Naive thymus-derived CD8-positive, alpha-beta T cell (primary cell): ENCODE measurements at places on chromosomes 16 and 17.

DNA sequence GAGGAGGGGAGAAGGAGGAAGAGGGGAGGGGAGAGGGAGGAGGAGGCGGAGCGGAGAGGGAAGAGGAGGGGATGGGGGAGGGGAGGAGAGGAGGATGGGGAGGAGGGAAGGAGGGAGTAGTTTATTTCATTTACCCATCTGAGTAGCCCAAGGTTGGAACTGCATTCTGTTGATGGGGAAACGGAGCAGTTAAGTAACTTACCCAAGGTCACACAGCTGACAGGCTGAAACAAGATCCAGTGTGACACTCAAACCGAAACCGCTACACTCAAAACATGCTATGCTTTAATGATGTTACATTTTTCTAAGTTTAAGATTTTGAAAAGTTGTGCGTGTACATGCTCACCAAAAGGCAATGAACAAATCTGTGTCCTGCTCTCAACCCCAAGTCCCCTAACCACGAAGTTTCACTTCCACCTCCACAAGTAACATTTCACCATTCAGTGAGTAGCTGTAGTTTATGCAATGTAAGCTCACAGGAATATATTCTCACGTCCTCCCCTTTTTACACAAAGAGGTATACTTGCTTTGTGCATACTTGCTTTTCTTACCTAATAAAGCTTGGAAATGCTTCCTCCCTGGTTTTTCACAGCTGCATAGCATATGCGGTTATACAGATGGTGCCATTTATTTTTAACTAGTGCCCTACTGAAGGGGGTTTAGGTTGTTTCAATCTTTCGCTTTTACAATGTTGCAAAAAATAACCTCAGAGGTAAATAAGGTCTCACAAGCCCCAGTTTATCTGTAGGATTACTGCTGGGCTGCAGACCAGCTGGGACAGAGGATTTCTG, 275.3 kb downstream of the PARN start:
- peak; percentile 6 for DNase-seq

DNA sequence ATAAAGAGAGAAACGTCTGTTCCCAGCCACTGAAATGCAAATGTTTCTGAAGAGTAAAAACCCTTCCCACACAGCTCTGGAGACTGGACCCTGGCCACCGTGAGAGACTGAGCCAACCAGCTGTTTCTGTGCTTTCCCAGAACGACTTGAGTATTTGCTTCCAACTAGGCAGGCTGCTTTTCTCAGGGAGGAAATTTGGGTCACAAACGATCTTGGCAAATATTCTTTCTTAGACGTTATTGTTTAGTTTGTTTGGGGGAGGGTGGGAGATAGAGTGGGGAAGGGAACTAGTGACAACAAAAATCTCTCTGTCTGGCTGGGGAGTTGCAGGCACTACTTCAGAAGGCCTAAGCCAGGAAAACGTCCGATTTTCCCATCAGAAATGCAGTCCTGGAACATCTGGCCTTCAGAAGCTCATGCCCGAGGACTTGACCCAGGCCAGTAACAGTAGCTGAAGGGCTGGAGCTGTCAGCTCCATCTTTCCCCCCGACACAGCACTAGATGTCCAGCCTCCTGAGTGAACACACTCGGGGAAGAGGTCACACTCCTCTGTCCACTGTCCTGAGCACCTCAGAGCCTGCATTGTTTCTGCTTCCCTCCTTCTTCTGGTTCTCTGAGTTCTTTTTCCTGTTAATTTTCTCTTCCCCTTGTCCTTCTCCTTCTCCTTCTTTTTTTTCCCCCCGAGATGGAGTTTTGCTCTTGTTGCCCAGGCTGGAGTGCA, 4.0 kb downstream of the CCDC92B start:
- DNase-seq: no peak

- no peak for DNase-seq
Measured at GRCh38 chr17:21191698-21192097, 22.3 kb downstream of the TMEM11 start.

GRCh38 chr16:69123910-69124309, 8.5 kb downstream of the CHTF8 start:
- peak; percentile 65 for DNase-seq

GRCh38 chr16:31130899-31131298, 4.6 kb downstream of the PRSS8 start:
- no peak for DNase-seq

DNA sequence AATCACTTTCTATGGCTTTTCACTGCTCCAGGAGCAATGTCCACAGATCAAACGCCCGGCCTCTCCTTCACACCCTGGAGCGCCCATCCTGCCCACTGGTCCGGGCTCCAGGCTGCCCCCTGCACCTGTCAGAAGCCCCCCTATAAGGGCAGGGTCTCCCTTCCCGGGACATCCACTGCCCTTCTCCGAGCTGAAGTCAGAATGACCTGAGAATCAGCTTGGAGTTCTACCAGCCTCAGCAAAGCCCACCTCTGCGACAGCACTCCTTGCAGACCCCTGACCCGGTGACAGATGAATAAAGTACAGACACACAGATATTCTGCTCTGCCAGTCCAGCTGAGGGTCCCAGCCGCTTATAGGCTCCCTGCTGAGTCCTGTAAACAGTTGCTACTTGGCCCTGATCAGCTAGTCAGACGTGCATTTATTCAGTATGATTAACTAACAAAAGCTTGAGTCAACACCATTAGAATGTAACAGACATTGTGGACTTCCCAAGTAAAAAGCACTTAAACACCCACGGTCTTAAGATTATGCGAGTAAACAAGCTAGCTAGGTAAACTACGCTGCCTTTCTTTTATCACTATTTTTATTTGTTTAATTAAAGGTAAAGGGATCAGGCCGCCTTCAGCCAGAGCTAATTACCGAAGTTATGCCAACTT, 4.8 kb downstream of the SLC7A5 start:
- no peak for DNase-seq

- no peak for DNase-seq
Measured at GRCh38 chr16:85392756-85393673, 220.1 kb upstream of the GSE1 start.

GRCh38 chr17:72922219-72922618, 170.3 kb downstream of the SLC39A11 start:
- no peak for DNase-seq

DNA sequence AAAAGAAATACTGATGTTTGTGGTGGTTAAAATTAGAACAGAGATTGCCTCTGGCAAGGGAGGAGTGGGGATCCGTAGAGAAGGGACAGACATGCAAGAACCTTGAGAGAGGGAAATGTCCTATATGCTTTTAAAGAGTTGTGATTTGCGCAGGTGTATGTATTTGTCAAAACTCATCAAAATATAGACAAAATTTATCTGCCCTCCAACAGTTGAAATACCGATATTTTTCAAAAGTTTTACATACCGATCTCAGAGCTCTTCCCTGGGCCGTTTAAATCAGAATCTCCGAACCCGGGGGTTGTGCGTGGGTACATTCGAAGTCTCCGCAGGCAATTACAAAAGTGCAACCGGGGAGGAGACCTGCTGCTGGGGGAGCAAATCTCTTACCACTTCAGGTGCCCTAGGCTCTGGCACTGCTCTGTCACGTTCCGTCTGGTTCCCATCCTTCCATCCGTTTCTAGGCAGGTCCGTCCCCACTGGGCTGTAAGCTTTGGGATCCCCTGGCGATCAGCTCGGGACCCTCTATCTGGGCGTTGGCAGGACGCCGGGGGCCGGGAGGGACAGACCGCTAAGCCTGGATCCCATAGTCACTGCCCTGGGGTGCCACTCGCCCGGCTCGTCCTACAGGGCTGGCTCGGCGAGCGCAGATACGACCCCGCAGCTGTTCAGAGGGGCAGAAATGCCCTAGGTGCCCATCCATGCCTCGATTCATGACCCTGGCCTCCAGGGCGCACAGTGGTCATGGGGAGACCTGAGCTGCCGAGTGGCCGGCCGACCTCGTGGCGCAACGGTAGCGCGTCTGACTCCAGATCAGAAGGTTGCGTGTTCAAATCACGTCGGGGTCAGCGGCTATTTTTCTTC, 4.2 kb downstream of the BORCS6 start:
- DNase-seq: peak; percentile 78

DNA sequence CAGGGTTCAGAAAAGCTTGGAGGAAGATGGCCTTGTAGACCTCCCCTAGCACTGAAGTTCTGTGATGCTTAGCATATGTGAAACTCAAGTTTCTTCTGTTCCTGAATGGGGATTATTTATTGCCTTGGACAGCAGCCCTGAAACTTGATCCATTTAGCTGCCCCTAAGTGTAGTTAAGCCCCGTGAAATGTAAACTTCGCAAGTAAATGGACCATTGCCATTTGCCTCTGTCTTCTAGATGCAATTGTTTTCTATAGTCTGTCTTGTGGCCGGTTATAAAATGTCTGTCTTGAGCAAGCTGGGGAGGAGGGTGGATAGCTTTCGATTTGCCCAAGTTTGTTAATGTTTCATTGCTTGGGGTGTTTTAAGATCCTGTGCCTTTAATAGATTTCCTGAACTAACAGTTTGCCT, 261.8 kb downstream of the CDH13 start:
- DNase-seq: no peak

DNA sequence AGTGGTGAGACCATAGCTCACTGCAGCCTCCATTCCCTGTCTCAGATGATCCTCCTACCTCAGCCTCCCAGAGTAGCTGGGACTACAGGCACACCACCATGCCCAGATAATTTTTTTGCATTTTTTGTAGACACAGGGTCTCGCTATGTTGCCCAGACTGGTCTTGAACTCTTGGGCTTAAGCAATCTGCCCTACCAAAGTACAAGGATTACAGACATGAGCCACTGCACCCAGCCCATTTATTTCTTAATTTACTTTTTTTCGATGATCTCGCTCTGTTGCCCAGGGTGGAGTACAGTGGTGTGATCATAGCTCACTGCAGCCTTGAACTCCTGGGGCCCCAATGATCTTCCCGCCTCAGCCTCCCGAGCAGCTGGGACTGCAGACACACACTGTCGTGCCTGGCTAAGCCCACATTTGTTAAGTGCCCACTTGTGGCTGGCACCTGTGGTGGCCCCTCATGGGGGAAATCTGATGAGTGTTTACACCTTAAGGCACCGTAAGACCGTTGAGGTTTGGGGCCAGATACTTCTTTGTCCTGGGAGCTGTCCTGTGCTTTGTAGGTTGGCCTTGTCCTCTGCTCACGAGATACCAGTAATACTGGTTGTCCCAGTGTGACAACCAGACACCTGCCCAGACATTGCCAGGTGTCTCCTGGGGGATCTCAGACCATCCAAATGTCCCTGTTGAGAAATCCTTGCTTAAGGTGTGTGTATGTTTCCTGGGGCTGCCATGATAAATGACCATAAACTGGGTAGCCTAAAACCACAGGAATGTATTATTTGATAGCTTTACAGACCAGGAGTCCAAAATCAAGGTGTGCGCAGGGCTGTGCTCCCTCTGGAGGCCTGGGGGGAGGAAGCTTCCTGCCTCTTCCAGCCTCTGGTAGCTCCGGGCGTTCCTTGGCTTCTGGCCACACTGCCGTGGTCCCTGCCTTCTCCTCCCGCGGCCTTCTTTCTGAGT, 141.4 kb upstream of the GSE1 start:
- no peak for DNase-seq

GRCh38 chr17:57994436-57994835, 6.4 kb upstream of the VEZF1 start:
- DNase-seq: no peak

DNA sequence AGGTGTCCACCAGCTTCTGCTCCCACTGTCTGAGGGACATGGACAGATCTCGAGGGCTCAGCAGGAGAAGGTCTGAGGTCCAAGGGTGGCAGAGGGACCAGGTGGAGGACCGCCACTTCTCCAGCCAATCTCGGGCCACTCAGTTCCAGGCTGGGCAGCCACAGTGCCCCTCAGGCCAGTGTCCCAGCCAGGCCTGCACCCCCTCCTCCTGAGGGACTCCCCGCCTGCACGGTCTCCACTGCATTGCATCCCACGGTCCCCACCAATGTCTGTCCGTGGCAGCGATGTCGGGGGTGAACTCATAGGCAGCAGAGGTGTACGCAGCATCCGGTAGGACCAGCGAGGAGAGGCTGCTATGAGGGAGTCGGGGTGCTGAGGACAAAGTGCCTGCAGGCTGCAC, 64.2 kb upstream of the DOC2B start:
- no peak for DNase-seq

- DNase-seq: peak; percentile 76
Measured at GRCh38 chr17:58587713-58588117, 73.3 kb upstream of the MTMR4 start.

DNA sequence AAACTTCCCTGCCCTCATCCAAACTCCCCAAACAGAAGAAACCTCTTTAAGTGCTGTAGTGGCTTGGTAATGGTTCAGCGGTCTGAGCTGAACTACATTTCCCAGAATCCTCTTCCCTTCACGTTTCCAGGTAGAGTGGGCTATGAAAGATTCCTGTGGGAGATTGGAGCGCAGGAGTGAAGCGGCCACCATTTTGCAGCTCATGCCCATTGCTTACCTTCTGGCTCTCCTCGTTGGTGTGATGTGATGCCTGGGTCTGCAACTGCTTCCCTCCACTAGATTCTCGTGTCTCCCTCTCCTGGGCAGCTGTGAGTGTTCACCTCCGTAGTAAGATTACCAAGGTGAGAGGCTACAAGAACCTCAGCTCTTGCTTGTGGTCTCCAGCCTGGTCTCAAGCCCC, 82.1 kb downstream of the GPR139 start:
- DNase-seq: no peak

- no peak for DNase-seq
Measured at GRCh38 chr16:76197900-76198299, 79.3 kb upstream of the CNTNAP4 start.

GRCh38 chr17:56982312-56982711, 4.4 kb downstream of the SCPEP1 start:
- no peak for DNase-seq

- DNase-seq: no peak
Measured at GRCh38 chr17:57622683-57623433, 122.2 kb downstream of the CCDC182 start.

GRCh38 chr17:7502171-7502847, 18.1 kb downstream of the POLR2A start:
- DNase-seq: no peak

GRCh38 chr16:12458591-12459358, 344.9 kb downstream of the CPPED1 start:
- DNase-seq: peak; percentile 71

DNA sequence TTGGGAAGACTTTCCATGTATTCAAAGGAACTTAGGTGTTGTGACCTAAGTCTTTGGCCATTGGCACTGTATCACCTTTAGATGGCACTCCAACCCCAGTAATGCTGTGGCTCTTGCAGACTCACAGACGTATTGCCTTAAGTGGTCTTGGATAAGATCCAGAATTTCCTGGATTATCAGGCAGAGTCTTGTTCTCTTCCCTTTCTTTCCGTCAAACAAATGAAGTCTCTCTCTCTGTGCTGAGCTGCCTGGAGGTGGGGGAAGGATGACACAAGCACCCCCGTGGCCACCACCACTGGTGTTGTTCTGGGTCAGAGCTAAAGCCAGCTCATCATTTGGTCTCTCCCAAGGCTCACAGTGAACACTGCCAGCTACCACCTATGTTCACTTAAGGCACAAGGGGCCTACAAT, 789.9 kb upstream of the KIF2B start:
- no peak for DNase-seq
